ENCODE measurements at places on chromosomes 13 and 19.

DNA sequence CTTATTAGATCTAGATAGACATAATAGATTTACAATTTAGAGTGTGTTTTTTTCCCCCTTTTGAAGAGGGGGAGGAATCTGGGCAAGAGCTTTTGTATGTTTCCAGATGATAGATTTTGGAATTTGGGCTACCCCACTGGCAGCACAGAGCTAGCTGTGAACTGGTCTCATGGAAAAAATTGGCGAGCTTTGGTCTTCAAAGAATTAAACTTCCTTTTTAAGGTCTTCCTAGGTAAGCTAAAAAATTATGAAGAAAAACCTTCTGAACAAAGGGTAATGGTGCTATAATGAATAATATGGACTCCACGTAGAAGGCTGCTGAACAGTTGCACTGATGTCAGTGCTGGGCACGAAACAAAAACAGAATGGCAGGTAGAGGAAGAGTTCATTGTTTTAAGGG lies 109.3 kb downstream of the ZIC5 start:
- no peak for DNase-seq

DNA sequence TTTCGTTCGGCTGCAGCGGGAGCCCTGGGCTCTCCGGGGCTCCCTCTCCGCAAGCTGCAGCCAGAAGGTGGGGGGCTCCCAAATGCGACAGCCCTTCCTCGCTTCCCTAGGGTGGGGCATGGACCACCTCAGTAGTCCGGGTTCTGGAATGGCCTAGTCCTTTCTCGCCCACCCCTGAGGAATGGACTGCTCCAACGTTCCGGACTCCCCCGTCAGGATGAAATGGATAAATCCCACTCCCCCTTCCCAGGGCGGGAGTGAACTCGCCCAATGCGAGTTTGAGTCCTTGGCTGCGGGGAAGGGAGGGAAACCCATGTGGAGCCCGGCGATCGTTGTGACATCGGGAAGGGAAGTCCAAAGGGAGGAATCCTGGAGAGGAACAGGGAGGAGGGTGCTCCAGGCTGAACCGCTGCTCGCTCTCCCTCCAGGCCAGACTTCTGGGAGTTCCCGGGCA lies 5.5 kb downstream of the HRC start:
- no peak for DNase-seq

DNA sequence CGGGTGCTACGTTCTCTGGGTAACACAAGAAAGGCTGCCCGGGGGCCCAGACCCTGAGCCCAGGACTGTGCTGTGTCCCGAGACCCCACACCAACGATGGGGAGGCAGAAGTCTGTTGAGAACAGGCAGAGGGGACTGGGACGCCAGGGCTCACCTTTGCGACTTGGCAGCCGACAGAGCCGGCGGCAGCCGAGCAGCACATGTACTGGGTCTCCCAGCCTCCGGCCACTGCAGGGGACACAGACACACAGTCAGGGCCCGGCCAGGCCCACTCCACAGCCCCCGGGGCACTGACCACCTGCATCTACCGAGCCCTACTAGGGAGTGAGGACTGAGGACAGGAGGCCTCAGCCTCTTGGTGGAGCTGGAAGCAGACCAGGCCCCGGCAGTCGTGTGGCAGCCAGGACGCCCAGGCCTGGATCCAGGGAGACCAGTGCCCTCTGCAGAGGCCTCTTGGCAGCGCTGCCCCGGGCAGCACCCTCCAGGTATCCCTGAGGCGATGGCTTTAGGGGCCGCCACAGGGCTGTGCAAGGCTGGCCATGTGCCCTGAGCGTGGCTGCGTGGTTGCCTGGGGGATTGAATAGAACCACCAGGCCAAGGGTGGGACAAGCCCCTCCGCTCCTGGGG lies 5.6 kb upstream of the ATP8B3 start:
- no peak for DNase-seq

GRCh38 chr19:4115050-4115817 lies 8.7 kb downstream of the MAP2K2 start:
- DNase-seq = peak; percentile 44

DNA sequence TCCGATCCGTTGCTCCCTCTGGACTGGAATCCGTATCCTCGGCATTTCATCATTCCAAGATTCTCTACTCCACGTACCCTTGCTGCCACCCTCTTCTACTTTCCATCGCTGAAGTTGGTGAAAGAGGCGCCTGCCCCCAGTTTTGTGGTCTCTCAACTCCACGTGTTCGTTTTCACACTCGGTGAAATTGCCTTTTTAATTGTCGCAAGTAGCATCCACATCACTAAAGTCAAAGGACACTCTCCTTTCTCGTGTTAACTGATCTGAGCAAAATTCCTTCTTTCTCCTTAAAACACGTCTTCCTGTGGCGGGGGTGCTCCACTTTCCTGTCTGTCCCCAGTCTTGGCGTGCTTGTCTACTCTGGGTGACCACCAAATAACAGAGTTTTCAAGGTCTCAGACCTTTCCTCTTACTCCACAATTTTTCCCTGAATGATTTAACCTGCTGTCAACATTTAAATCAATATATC lies 1.1 kb upstream of the TMTC4 start:
- no peak for DNase-seq

- no peak for DNase-seq
Measured at GRCh38 chr13:20824762-20825476, 51.2 kb upstream of the EEF1AKMT1 start.

GRCh38 chr13:113645329-113645728 lies 12.7 kb downstream of the ATP4B start:
- no peak for DNase-seq

DNA sequence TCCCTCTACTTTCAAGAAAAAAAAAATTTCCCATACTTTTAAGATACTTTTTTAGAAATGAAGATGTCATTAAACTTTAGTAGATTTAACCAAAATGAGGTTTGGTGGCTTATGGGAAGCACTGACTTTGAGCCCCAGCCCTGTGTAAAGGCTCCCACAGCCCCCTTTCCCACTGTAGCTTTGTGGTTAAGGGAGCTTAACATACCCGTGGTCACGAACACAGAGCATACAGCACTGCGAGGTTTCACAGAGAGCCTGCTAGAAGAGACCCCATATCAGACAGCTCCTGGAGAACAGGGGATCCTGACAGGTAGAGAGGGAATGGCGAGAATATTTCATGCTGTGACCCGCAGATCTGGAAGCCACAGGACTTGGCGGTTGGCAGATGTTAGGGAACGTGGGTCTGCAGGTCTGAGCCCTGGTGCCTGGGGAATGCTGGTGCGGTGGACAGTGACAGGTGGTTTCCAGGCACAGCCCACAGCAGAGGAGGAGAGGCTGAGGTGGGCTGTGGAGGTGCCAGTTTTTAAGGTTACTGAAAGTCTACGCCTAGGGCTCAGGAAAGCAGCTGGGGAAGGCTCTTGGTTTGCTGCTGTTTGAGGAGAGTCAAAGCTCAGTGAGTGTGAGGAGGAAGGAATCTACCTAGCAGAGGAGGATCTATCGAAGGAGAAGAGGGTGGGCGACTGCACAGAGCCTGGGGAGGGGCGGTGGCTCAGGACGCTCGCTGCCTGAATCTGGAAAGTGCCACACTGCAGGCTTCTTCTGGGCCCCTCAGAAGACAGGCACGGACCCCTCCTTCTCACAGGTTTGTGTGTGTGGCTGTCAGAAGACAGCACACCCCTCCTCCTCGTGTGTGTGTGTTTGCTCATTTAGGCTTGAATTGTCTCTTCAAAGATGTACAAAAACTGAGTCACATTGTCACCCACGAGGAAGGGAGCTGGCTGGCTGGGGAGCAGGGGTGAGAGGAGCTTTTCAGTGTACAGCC lies 49.9 kb downstream of the SLC7A9 start:
- no peak for DNase-seq

GRCh38 chr13:104809483-104809882 lies 1726.0 kb downstream of the EFNB2 start:
- no peak for DNase-seq

DNA sequence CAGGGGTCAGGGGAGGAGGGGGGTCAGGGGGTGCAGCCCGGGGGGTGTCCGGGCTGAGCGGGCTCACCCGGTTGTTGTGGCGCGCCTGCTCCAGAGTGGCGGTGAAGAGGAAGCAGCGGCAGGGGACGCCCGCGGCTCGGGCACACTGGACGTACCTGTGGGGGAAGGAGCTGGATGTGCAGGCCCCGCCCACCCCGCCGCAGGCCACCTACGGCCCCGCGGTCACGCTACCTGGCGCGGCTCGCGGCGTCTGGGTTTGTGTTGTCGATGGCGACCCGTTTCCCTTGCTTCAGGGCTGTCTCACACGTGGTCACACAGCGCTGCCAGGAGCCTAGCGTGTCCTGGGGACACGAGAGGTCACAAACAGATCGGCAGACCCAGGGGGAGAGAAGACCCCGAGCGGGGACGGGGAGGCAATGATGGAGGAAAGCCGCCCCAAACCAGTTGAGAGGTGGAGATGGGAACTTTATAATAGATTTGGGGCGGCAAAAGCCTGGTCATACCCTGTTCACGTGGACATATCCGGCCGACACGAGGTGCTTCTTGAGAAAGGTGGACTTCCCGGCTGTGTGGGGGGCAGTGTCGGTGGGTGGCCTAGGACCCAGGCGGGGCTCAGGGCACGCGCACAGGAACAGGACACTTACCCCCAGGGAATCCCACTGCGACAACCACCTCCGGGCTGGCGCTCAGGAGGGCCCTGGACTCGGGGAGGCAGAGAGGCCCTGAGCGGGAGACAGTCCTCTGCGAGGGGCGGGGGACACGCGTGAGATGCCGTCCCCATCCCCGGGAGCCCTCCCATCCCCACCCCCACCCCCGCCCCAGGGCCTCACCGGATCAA lies 5.6 kb downstream of the PNKP start:
- no peak for DNase-seq

GRCh38 chr19:12786141-12786870 lies 5.0 kb upstream of the JUNB start:
- no peak for DNase-seq

- no peak for DNase-seq
Measured at GRCh38 chr13:30862707-30863106, 43.4 kb upstream of the MEDAG start.

- no peak for DNase-seq
Measured at GRCh38 chr13:113651511-113652403, 6.2 kb downstream of the ATP4B start.

GRCh38 chr19:16148443-16149229 lies 5.2 kb downstream of the HSH2D start:
- no peak for DNase-seq

- DNase-seq = no peak
Measured at GRCh38 chr13:48661107-48661506, 7.4 kb downstream of the CYSLTR2 start.

- DNase-seq = no peak
Measured at GRCh38 chr13:67557642-67558241, 327.6 kb upstream of the PCDH9 start.

DNA sequence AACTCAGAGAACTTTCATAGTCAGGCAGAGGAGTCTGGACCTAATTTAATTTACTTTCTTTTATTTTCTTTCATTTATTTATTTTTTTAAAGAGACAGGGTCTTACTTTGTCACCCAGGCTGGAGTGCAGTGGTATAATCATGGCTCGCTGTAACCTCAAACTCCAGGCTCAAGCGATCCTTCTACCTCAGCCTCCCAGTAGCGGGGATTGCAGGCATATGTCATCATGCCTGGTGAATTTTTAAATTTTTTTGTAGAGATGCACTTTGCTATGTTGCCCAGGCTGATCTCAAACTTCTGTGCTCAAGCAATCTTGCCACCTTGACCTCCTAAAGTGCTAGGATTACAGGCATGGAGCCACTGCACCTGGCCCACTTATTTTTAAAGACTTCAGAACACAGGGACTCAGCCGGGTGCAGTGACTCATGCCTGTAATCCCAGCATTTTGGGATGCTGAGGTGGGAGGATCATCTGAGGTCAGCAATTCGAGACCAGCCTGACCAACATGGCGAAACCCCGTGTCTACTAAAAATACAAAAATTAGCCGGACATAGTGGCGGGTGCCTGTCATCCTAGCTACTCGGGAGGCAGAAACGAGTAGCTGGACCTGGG lies 50.6 kb downstream of the KLF5 start:
- DNase-seq = no peak

- DNase-seq = no peak
Measured at GRCh38 chr13:26500618-26501320, 56.7 kb upstream of the WASF3 start.

GRCh38 chr19:32367948-32368536 lies 22.6 kb downstream of the ZNF507 start:
- no peak for DNase-seq

DNA sequence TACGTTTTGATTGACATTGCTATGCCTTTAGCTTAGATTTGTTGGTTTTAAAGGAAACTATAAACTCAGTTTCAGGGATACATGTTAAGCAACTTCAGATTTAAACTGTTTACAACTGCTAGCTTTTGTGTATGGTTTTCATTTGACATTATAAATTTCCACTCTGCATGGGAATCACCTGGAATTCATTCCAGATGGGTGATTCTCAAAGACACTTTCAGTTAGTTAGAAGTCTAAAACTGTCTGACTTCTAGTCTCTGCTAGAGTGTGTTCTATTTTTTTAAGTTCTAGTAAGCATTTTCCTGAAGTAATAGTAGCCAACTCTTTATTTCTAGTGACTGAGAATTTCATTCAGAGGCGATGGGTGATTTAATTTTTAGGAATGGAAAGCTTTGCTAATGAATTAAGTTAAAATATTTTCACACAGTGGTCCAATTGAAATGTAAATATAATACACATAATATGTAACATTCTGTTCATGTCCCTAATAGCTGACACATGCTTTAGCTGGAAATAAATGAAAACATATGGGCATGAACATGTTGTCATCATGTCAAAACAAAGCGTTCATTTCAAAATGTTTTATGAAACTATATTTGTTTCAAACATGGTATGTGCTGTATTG lies 58.3 kb upstream of the CSNK1A1L start:
- DNase-seq = no peak

- no peak for DNase-seq
Measured at GRCh38 chr13:109869312-109870237, 83.2 kb upstream of the IRS2 start.

- DNase-seq = no peak
Measured at GRCh38 chr13:103957939-103958338, 891.7 kb upstream of the SLC10A2 start.

DNA sequence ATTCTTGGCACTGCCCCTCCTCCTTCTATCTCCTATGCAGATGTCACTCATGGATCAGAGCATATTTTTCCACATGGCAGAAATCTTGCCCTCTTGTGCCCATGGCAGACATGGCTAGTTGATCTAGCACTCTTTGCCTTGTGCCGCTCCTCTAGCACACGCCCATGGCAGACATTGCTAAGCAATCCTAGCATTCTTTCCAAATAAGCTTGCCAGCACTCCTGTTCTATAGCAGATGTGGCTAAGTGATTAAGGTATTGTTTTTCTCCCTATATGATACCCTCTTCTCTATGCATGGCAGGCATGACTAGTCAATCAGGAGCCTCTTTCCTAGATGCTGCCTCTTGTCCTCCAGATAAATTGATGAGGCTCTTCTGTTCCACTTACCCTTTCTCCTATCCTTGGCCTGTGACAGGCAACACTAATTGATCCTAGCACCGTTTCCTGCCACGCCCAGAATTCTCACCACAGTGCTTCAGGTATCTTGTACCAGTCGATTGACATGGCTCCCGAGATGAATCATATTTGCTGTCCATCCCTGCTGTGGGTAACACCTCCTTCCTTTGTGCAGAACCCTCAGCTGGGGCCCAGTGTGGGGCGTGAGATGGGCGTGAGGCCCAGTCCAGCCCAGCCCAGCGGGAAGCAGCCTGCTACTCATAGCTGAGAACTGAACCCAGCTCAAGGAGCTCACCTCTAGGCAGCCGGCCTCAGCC lies 26.9 kb downstream of the TMED1 start:
- no peak for DNase-seq

GRCh38 chr13:39941911-39942551 lies 286.6 kb downstream of the COG6 start:
- no peak for DNase-seq

- DNase-seq = no peak
Measured at GRCh38 chr13:110367620-110368019, 60.5 kb downstream of the COL4A2 start.

- no peak for DNase-seq
Measured at GRCh38 chr13:62418376-62418775, 1002.7 kb upstream of the PCDH20 start.

Data from effector memory CD4-positive, alpha-beta T cell (primary cell).